ENCODE measurements at places on chromosomes 3 and 15.

DNA sequence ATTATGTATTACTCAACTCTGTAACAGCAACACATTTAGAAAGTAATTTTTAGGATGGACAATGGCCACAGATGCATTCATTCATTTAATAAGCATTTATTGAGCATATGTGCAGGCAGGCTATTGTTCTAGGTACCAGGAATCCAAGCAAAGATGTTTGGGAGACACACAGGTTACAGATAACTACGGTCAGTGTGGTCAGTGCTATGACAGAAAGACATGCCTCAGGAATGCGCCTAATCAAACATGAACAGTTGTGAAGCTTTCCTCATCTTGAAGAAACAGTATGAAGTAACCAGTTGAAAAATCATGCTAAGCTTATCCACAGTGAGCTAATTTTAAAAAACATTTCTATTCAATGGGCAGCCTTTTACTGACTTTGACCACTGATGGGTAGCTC is 155.4 kb upstream of the CCDC54 start:
- DNase-seq = no peak

DNA sequence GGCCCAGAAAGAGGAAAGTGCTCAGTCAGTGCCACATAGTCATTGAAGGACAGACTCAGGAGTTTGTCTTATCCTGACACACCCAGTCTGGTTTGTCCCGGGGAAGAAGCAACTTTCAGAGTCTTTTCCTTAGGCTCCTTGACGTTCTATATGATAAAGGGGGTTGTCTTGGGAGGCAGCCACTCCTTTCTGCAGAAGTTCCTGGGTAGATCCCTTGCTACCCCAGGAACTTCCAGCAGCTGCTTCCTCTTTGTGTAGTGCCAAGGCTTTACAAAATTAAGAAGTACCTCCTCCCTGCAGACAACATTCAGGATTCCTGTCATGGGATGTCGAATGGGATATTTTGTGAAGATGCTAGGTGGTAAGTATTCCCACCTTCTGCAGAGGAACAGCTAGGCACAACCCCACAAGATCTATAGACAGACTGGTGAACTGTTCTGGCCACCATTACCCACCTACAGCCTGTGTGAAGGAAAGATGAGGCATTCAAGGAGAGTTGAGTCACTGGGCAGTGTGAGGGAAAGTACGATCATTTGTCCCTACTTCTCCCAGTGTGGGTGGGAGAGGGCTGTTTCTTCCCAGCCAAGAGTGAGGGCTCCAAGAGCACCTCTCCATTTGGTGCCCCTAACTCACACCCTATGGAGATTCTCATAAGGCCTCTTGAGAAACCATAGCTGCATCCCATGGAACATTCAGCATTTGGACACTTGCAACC is 11.3 kb downstream of the TMEM266 start:
- no peak for DNase-seq

GRCh38 chr15:40845511-40846284 is 1.9 kb downstream of the SPINT1 start:
- DNase-seq = no peak

- no peak for DNase-seq
Measured at GRCh38 chr15:38085114-38085513, 150.7 kb downstream of the TMCO5A start.

- DNase-seq = no peak
Measured at GRCh38 chr3:21682206-21682605, 68.8 kb downstream of the ZNF385D start.

GRCh38 chr15:92809880-92810361 is 90.2 kb upstream of the CHD2 start:
- no peak for DNase-seq

- no peak for DNase-seq
Measured at GRCh38 chr3:53486961-53487654, 7.3 kb upstream of the CACNA1D start.

GRCh38 chr3:60277361-60277800 is 973.9 kb downstream of the FHIT start:
- no peak for DNase-seq

DNA sequence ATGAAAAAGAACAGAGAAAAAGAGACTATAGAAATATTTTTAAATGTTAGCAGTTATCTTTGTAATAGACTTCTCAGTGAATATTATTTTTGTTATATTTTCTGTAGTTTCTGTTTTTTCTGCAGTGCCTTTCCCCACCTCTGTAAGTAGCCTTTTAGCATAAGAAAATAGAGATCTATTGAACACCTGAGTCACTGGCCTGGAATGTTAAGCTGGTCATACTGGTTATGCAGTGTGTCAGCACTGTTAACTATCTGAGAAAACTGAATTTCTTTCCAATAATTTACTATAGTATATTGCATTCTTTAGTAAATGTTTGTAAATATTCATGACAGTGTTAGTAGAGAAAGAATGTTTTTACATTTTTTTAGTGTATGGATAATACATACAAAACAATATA is 79.8 kb downstream of the NECTIN3 start:
- DNase-seq = peak; percentile 6

DNA sequence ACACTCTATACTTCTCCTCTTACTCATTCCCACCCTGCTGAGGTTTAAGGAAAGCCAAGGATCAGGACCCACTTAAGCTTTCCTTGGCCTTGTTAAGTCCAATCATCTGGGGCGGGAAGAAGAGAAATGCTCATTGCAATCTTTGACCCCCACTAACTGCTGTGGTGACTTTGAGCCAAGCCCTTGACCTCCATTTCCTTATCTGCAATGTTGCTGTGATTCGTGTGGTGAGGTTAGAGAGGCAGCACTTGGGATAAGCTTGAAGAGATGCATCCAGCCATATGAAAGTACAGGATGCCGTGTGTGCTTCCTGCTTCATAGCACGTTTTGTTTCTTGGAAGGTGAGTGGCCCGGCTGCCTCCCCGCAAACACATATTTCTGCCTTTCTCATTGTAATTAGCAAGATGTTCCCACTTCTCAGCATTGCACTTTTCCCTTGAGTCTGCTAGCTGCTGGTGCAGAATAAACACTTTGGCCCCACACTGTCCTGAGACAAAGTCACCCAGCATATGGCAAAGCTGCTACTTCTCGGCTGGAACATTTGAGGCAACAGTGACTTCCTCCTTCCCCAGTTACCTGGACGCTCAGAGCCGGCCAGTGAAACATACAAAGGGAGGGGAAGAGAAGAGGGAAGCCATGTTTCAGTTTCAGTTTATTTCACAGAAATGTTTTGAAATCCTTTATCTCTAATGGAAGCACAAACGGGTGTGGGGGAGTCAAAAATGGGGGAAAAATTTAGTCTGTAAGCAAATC is 10.5 kb upstream of the NUDT16 start:
- DNase-seq = no peak

- no peak for DNase-seq
Measured at GRCh38 chr15:40844696-40845030, 815 bp downstream of the SPINT1 start.

DNA sequence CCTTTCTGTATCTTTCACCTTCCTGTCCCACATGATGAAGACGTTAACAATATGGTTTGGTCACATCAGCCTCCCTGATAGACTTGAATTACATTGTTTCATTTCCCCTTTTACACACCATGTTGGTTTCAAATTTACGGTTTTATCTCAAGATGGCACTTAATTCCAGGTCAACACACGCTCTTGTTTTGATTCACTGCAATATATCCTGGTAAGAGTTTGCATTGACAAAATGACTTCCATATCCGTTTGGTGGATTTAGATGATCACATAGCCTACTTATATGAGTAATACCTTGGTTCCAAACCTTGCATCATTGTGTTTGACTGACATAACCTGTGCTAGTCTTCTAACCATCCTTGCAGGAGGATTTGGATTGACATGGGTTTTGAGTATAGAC is 499.4 kb downstream of the ROBO1 start:
- DNase-seq = no peak

DNA sequence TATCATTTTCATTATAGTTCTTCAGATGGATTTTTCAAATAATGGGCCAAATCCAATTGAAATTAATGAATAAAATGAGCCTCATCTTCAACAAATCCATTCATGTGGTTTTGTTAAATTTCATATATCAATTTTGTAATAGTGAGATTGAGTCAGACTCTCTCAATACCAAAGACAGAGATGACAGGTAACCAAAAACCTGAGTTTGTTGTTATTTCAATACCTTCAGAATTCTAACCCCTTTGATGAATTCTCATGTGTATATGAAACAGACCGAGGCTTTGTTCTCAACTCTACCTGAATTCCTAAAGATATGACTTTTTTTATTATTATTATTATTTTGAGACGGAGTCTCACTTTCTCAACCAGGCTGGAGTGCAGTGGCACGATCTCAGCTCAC is 92.8 kb downstream of the FOXP1 start:
- DNase-seq = no peak

GRCh38 chr3:36693670-36694069 is 70.7 kb downstream of the DCLK3 start:
- DNase-seq = no peak

DNA sequence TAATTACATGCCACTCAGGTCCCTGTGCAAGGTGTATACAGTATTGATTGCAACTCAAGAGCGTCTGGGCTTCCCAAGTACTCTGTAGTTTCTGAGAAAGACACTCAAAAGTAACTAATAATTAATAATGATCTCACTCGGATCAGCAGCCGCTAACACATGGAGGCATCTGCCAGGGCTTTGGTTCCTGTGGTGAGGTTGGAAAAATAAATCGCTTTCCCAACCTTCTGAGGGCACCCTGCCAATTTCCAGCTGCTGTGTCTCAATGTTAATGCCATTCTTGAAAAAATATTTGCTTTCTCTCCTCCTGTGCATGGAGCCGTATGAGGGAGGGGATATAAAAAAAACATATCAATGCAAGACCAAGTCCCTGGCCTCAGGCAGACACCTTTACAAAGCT is 116.5 kb upstream of the SLC2A2 start:
- DNase-seq = no peak

Data from H54 (cell line).